Posterior vena cava (tissue), 2 donors: ENCODE measurements at places on chromosomes 1 and 21.
A peak's percentile ranks its signal among the peaks of the same experiment; 100 is the strongest.

DNA sequence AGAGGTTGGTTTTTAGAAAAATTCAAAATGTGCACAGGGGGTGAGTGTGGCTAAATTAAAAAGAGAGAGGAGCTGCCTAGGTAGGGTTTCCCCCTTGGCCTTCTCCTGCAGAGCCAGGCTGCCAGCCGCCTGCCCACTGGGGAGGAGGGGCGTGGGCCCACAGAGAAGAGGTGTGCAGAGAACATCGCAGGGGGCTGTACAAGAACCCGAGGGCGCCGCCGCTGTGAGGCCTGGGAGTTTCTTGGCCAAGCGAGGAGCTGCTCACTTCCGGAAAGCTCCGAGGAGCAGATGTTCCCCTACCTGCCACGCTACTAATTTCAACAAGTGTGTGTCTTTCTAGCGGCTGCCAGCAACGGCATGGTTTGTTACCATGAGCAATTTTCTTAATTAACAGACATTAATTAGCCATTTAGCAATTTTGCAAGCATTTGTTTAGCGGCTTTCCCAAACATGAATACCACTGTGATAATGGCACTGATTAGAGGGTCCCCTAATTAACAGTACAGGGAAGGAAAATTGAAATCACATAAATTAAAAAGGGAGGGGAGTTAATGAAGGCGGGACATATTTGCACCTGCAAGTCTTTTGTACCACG, 59.7 kb downstream of the MRPL37 start:
- DNase-seq: no peak

DNA sequence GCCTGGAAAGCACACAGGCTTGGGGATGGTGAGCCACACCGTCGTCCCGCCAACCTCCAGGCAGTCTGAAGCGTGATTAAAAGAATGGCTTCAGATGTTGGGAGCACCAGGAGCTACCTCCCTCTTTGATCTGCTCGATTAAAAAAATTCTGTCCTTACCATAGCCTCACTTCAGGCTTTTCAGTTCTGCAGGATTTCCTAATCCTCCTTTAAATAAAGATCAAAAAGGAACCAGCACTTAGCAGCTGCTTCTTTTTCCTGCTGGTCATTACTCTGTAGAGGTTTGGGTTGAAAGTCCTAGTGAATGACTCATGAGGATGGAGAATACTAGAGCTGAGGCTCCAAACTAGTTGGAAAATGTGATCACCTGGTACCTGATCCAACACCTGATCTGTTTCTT, 71.9 kb upstream of the C1orf174 start:
- DNase-seq: no peak

- DNase-seq: peak; percentile 91
Measured at GRCh38 chr1:226082959-226083301, 20.4 kb downstream of the H3-3A start.

- DNase-seq: no peak
Measured at GRCh38 chr1:57549300-57549699, 125.4 kb upstream of the DAB1 start.

GRCh38 chr1:50985094-50985493, 15.0 kb downstream of the CDKN2C start:
- no peak for DNase-seq

DNA sequence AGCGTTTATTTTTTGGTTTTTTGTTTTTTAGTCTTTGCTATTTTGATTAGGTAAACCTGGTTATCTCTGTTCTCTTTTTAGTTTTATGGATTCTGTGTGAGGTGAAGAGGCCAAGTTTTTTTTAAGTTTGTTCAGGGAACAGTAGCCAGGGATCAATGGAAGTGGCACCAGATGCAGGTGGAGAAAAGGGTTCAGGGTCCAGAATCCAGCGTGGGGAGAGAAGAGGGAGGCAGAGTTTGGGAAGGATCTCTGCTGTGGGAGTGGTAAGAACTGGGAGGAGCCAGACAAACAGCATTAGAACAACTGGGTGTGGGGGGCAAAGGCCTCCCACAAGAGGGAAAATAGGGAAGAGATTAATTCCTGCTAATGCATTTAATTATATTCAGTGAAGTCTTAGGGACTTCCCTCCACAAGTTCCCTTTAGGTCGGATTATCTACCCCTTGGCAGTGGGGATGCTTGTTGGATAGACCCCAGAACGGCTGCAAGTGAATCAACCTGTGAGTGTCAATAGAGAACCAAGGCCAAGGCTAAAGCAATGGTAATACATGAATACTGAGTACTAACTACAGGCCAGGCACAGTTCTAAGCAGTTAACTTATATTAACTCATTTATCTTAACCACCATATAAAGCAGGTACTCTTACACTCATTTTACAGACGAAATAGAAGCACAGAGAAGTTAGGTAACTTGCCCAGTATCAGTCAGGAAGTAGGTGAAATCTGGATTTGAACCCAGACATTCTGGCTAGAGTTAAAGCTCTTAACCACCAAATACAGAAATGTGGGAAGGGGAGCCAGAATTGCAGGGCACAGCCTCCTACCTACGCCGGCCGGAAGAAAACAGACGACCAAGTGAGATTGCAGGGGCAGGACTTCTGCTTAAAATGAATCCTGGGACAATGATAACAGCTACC, 498 bp downstream of the GNAT2 start:
- DNase-seq: no peak
